ENCODE measurements at places on chromosomes 1 and 21.

- no peak for DNase-seq
Measured at GRCh38 chr21:34227386-34227852, 136.4 kb upstream of the KCNE2 start.

DNA sequence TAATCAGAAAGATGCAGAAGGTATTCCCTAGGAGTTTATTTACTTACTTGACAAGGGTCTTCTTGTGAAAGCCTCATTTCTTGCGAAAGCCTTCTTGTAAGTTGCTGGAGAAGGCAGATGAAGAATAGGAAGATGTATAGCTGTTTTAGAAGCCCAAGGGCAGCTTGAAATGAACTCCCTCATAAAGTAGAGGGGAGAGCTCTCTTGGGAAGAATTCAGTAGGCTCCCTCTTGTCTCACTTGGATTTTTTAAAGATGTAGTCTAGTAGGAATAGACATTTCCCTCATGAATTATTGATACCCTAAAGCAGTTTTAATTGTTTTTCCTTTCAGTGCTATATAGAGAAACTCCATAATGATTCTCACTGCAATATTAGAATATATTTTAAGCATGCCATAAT lies 639.2 kb upstream of the CXADR start:
- DNase-seq: no peak

GRCh38 chr1:49297783-49298182 lies 521.1 kb upstream of the BEND5 start:
- no peak for DNase-seq

- DNase-seq: peak; percentile 12
Measured at GRCh38 chr1:86704972-86705664, 742 bp downstream of the SH3GLB1 start.

- DNase-seq: no peak
Measured at GRCh38 chr1:222728746-222729145, 8.3 kb upstream of the FAM177B start.

GRCh38 chr1:16174261-16174868 lies 18.5 kb upstream of the EPHA2 start:
- DNase-seq: no peak

- DNase-seq: no peak
Measured at GRCh38 chr21:37848721-37849490, 67.4 kb downstream of the KCNJ6 start.

- DNase-seq: no peak
Measured at GRCh38 chr1:63704443-63704842, 69.4 kb upstream of the ROR1 start.

DNA sequence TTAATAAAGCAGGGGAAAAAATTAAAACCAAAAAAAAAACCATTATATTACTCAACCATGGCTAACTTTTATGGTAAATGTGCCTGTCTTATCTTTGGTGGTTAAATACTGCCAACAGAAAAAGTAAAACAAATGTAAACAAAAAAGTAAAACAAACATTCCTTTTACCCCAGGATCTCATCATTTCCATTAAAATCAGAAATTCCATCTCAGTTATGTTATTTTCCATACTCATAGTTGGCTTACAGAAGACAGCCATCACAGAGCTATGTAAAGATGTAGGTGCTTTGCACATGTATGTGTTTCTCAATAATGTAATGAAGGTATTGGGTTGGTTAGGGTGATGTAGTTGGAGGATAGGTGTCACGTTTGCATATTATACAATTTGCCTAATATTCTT lies 185.0 kb downstream of the KCNK2 start:
- no peak for DNase-seq

DNA sequence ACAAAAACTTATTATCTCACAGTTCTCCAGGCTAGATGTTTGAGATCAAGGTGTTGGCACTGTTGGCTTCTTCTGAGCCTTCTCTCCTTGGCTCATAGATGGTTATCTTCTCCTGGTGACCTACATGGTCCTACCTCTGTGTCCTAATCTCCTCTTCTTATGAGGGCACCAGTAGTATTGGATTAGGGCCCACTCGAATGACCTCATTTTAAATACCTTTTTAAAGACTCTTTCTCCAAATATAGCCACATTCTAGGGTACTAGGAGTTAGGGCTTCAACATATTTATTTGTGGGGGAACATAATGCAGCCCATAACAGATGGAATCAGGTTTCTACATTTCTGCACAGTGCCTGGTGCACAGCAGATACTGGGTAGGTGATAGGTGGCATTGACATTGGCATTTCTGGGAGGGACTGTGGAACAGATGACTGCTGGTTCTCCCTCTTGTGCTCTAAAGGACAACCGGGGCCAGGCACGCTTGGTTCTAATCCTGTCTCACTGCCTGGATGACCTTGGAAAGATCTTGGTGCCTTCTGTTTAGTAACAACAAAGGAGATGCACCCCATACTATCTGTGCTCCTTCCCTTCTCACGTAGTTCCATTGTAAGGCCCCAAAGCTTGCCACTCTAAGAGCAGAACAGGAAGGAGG lies 140.3 kb downstream of the PLPP3 start:
- DNase-seq: no peak

- no peak for DNase-seq
Measured at GRCh38 chr1:240467895-240468294, 144.1 kb downstream of the GREM2 start.

DNA sequence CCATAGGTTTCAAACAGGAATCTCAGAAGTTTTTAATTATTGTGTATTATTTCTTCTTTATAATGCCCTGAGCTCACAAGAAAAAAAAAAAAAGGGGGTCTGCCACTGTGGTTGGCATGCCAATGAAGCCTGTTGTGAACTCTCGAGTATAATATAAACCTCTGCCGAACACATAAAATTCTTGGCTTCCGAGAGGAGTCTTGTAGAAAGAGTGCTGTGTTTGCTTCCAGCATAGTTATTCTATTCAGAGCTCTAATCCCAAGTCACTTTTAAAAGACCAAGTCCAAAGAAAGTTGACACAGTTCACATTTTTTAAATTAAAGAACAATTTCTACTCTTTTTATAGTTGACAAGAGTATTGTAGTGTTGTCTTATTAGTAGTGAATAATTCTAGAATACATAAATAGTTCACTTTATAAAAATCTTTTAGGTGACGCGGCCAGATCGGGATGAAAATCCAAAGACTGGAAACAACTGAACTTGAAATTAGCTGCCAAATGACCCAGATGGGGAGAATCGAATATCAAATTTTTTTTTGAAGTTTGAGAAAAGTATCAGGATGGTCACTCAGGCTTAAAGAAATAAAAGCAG lies 293.2 kb downstream of the DUSP10 start:
- no peak for DNase-seq

DNA sequence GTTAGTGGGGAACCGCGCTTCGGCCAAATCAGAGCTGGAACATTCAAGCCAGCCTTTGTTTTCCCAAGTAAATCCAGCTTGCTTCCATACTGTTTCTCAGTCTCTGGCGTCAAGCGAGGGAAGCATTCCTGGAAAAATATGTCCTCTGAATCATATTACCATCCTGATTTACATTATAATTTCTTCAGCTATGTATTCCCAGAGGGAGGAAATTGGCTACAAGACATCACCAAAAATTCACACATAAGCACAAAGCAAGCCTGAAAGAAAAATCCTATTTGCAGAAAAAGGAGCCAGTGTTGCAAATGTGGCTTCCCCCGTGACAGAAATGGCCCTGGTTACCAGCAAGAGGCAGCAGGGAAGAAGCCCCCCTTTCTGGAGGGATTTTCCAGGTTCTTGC lies 233.3 kb downstream of the KCNJ6 start:
- no peak for DNase-seq

GRCh38 chr1:181249186-181249585 lies 160.7 kb downstream of the IER5 start:
- no peak for DNase-seq

GRCh38 chr1:64811131-64811530 lies 66.3 kb downstream of the RAVER2 start:
- no peak for DNase-seq

GRCh38 chr1:54965624-54966340 lies 14.6 kb upstream of the TMEM61 start:
- no peak for DNase-seq

GRCh38 chr1:27306892-27307761 lies 14.8 kb upstream of the TMEM222 start:
- no peak for DNase-seq

DNA sequence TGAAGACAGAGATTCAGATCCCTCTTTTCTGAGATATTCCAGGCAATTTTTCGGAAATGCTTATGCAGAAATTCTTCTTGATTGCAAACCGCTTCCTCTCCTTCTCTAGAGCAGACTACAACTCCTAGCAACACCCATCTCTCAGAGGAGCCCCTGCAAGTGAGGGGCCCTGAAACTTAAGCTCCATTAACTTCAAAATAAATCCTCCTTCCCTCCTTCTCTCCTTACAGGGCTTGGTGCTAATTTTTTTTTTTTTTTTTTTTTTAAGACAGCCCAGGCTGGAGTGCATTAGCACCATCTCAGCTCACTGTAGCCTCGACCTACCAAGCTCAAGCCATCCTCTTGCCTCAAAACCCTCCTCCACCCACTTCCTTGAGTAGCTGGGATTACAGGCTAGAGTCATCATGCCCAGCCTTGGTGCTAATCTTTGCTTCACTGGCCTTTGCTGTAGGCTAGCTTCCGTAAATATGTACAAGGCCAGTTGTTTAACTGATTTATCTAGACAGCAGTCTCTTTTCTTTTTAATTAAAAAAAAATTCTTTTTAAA lies 30.2 kb upstream of the SFPQ start:
- no peak for DNase-seq

DNA sequence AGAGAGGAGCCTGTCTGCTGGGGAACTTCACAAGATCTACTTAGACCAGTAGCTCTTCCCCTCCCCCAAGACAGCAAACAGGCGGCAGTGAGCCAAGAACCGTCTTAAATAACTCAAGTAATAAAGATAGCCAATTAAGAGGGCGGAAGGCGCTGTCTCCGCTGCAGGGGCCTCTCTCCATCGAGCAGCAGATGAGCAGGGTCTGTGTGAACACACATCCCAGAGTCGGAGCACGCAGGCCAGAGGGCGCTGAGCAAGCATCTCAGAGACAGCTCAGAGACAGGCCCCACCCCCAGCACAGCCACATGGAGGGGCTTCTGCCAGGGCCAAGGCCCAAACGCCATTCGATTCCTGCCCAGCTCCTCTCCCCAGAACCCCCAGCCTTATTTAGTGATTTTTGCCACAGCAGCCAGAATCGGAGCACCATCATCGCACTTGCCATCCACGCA lies 11.1 kb downstream of the IFFO2 start:
- no peak for DNase-seq

DNA sequence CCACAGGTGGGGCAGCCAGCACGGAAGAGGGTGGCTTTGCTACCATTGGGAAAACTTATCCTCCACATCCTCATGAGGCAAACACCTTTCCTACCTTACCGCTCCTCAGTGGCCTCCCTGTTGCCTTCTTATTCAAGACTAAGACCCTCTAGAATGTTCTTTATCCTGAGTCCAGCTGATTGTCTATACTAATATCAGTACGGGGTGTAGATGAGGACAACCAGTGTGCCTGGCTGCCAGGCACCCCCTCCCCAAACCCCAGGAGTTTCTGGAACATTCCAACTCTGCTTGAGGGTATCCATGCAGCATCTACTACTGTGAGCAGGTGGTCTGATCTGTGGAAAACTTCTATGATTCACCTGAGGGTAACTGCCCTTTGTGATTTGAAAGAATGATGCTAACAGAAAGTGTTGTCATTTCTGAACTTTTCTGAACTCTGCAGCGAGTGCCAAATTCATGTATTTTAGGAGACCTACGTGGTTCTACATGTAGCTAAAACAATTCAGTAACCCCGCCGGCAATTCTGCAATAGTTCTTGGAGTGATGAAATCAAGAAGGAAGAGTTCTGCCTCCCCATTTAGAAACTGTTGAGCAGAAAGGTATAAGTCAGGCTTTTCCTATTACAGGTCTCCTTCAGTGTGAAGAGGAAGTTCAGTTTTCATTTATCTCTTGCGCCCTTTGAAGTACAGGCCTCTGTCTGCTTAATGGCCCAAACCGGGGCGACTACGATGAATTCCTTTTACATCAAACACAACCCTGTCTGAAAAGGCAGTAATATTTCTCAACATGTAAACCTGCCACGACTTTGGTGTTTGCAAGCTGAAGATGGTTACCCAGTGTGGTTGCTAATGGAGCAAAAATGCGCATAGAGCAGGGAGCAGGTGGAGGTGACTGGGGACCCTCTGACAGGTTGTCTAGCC lies 80.4 kb downstream of the RUNX1 start:
- DNase-seq: no peak

DNA sequence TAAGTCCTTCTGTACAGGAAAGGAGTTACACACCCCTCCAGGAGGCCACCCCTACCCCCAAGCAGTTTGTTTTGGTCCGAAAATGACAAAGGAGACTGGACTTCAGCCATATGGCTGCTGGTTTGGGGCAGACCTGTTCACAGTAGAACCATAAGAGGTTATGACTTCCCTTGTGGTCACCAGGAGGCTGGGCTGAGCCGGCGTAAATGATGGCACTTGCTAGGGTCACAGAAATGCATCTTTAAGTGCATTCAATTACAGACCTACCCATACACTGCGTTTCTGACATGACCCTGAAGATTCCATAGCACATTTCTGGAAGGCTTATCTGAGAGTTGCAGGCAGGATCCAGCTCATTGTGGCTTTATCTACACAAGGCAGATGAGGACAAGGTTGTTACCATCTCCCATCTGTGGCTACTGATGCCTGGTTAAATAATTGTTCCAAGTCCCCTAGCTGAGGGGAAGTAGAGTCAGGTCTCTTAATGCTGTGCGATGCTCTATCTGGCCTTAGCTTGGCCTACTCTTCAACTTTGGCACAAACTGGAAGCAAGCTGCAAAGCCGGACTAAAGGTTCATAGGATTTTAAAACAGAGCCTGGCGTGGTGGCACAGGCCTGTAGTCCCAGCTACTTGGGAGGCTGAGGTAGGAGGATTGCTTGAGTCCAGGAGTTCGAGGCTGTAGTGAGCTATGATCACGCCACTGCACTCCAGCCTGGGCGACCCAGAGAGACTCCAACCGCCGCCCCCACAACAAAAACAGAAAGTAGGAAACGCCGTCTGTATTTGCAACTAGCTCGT lies 1.7 kb upstream of the TRIM67 start:
- no peak for DNase-seq

- DNase-seq: no peak
Measured at GRCh38 chr1:183807549-183808168, 2.7 kb downstream of the RGL1 start.

GRCh38 chr1:45762291-45762690 lies 11.8 kb upstream of the IPP start:
- DNase-seq: no peak

- no peak for DNase-seq
Measured at GRCh38 chr1:180267211-180267561, 37.1 kb downstream of the LHX4 start.

DNA sequence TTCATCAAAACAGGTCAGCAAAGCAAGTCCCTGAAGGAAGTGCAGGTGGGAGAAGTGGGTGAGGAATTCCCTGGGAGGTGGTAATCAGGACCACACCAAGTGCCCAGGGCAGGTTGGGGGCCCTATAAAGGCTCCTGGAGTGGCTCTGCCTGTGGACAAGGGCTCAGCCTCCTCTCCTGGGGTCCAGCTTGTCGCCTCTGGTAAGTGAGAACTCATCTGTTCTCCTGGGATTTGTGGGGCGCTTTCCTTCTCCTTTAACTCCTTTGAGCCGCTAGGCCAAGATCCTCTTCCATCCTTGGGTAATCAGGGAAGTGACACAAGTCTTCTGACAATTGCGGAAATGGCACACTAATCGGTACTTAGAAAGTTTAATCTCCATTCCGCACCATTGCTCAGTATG lies at the start of gene SPRR4:
SPRR4 (plus strand) TSS at position 154 of the 400 bp plus-strand sequence. CDS start 1,243 bp downstream, outside the sequence.
- DNase-seq: no peak

GRCh38 chr1:115166531-115167091 lies 77.3 kb upstream of the TSPAN2 start:
- DNase-seq: no peak

GRCh38 chr21:15592271-15592860 lies 137.4 kb upstream of the USP25 start:
- DNase-seq: no peak
